ENCODE measurements at places on chromosomes 1 and 21. TPM values are rescaled to one million over a fixed set of nuclear protein-coding genes. Genes with fewer than 3 reads are reported as not detected.

OR6K3 gene
- not detected for total RNA-seq

GRCh38 chr1:119635811-119636390 is 12.2 kb downstream of the ZNF697 start:
- no peak for DNase-seq

- DNase-seq: no peak
These were observed 90.8 kb downstream of the GTF2B start for GRCh38 chr1:88800382-88801051.

DNA sequence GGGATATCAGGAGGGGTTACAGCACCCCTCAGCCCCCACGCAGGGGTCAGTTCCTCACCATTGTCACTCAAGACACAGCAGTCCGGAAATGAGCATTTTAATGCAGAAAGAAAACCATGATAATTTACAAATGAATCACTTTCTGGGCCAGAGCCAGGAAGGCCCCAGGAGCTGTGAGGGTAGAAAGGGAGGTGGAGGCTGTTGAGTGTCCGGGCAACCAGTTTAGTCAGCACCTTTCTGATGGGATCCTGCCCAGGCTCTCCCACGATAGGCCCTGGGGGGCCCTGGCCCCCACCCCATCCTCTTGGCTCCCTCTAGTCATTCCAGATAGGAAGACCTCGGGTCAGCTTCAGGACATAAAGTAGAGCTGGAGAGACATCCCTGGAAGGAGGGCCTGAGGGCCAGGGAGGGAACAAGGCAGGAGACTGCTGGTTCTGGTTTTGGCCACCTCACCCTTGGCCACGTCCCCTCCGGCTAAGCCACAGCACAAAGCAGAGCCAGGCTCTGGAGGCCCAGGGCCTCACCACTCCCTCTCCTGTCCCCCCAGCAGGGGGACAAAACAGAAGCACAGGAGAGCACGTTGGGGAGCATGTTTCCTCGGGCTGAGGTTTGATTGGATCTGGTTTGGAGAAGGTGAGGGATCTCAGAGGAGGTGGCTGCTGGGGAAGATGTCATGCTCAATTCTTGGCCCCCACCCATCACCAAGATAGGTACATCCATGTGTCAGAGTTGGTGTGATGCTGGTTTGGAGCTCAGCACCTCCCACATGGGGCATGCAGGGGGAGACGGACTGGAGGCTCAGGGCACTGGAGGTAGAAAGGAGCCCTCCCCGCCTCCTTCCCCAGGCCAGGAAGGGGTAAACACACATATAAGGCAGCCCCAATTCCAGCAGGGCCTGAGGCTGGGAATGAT is 20.6 kb downstream of the ETNK2 start:
- peak; percentile 77 for DNase-seq

GRCh38 chr1:4462831-4463484 is 191.5 kb upstream of the AJAP1 start:
- DNase-seq: no peak

Data from ovary (tissue), 10 donors.